ENCODE measurements at places on chromosomes 12 and 14.

- DNase-seq = no peak
Measured at GRCh38 chr12:52389313-52390207, 4.1 kb upstream of the KRT84 start.

DNA sequence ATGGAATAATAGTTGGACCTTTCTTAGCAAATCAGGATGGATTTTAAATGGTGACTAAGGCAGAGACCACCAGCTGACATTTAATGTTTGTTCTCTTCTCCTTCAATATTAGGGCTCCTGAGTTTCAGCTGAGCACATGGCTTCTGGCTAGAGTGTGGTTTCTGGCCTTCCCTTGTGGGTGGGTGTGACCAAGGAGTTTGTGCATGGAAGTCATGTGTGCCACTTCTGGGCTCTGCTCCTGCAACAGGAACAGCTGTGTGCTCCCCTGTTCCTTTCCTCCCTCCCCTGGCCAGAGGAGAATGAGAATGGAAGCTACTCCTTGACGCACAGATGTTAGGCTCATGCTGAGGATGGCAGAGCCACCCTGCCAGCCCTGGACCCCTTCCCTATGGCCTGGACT, 44.2 kb downstream of the CCDC175 start:
- no peak for DNase-seq

DNA sequence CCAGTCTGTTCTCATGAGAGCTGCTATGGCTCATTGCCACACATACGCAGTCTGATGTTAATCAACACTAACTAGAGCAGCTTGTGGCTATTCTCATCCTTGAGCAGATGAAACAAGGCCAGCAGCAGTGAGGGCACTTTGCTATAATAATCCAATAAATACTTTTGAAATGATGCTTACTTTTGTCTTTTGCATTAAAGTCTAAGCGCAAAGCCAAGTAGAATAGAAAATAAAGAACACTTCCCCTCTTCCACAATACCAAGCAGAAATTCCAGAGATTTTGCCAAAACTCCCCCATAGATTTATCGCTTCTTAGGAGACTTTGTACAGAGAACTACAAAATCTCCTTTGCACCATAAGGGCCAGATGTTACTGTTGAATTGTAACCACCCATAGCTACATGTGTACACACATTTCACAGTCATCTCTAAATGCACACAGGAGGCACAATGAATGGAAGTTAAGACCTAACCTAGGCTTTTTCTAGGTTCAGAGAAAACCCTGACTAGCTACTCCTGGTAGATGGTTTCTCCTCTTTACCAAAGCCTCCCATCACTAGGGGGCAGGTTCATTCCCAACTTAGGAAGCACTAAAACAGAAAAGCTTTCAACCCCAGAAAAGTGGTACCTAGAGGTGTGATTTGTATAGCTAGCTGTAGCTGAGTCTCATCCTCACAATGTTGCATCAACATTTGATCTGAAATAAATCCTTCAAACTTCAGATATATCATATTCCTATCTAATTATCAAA, 119.3 kb downstream of the HMGA2 start:
- no peak for DNase-seq

DNA sequence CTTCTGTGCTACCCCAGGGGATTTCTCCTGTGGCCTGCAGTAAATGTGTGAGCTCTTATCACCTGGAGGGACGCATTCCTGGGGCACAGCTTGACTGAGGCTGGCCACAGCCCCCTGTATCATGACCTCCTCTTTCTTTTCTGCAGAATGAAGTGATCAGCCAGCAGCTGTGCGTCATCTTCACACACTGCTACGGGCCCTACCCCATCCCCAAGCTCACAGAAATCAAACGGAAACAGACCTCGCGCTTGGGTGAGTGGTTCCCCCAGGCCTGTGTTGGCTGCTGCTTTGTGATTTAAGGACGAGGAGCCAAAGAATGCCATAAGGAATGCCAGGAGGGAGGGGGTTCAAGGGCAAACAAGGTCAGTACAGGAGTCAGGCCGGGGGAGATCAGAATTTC, 50.5 kb upstream of the PWP1 start:
- DNase-seq = no peak

- no peak for DNase-seq
Measured at GRCh38 chr12:67515679-67516340, 132.7 kb upstream of the DYRK2 start.

GRCh38 chr14:92314182-92314581, 8.8 kb upstream of the SLC24A4 start:
- DNase-seq = no peak

- no peak for DNase-seq
Measured at GRCh38 chr12:96997797-96998484, 90.9 kb downstream of the NEDD1 start.

Data from NK-92 treated with Interleukin-12 subunit alpha and Interleukin-12 subunit beta, amount 100 ng/mL, for 24 hours (cell line).